Activated CD4-positive, alpha-beta memory T cell treated with anti-CD3 and anti-CD28 coated beads for 36 hours (primary cell): ENCODE measurements at places on chromosomes 4 and X.

DNA sequence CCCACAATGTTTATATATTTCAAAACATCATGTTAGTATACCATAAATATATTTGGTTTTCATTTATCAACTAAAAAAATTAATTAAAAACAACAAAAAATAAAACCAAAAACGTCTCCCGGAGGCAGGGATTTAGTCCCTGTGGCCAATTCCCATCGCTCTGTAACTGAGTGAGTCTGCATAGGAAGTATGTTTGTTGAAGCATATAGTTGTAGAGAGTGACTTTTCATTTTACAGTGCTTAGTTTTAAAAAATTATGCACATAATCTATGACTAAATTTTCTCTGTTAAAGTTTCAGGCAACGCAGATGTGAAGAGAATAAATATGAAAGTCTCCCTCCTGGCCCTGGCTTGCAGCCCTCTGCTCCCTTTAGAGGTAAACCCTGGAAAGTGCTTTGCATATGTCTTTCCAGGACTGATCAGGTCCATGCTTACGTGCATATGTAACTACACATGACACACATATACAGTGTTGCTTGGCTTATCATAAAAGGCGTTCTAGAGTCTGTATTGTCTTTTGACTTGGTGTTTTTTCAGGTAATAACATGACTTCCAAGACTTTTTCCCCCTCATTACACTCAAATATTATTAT lies 63.4 kb upstream of the SORBS2 start:
- DNase-seq = no peak

- peak; percentile 31 for DNase-seq
Measured at GRCh38 chr4:80125252-80126177, 52.5 kb upstream of the ANTXR2 start.

- no peak for DNase-seq
Measured at GRCh38 chr4:116561768-116562167, 523.6 kb downstream of the TRAM1L1 start.

- DNase-seq = peak; percentile 55
Measured at GRCh38 chr4:138952411-138952810, 63.2 kb upstream of the NOCT start.

- DNase-seq = no peak
Measured at GRCh38 chrX:149853925-149854324, 27.1 kb upstream of the MAGEA8 start.
